Vein endothelial cell (primary cell): ENCODE measurements at places on chromosomes 6 and 20. TPM values are rescaled to one million over a fixed set of nuclear protein-coding genes. Genes with fewer than 3 reads are reported as not detected.

Gene SLC22A3
- not detected in 2 replicates for total RNA-seq

Gene TTK
- 9.5 and 18.6 TPM in 2 replicates for total RNA-seq

Gene NUP153
- total RNA-seq, result 39.8 and 50.3 TPM in 2 replicates

Gene TRAPPC3L
- 0.33 TPM in 1 of 2 replicates, not detected in the other for total RNA-seq

Gene ADTRP
- total RNA-seq, result 4.1 and 7.2 TPM in 2 replicates

Gene RAMACL
- 4.9 and 6.2 TPM in 2 replicates for total RNA-seq

Gene LGSN
- total RNA-seq, result not detected in 2 replicates

Gene AVP
- not detected in 2 replicates for total RNA-seq

Gene LINC00237
- total RNA-seq, result not detected in 2 replicates
